Mammary epithelial cell (primary cell): ENCODE measurements at places on chromosomes 3 and 15. TPM values are rescaled to one million over a fixed set of nuclear protein-coding genes. Genes with fewer than 3 reads are reported as not detected.

CFAP44 gene
- 2.5 and 5.9 TPM in 2 replicates for total RNA-seq

PLA2G4D gene
- total RNA-seq, result 0.19 TPM in 1 of 2 replicates, not detected in the other

FRMD4B gene
- total RNA-seq, result 42.0 TPM

PPP2R3A gene
- 20.0 TPM for total RNA-seq

ADAMTS9 gene
- total RNA-seq, result 2.7 TPM

TERC gene
- total RNA-seq, result 316 TPM

STX19 gene
- total RNA-seq, result not detected

MRPS22 gene
- total RNA-seq, result 54.3 and 62.3 TPM in 2 replicates
